ENCODE measurements at places on chromosomes 2 and 18.

DNA sequence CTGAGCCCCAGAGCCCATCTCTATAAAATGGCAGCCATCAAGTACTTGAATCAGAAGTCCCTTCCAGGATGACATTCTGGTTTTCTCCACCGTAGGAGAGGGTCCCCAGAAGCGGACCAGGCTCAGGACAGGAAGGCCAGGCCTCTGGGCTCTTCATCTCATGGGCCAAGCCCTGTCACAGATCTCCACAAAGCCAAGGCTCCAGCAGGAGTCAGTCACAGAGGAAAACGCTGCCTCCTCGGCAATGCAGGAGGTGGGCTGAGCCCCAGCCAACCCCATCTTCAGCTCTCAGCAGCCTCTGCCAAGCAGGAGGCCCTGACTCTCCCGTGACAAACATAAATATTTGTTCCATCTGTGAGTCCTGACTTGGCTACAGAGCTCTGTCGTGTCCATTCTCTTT, 39.4 kb upstream of the GPAT2 start:
- no peak for DNase-seq

- DNase-seq = peak; percentile 36
Measured at GRCh38 chr2:111624411-111625156, 259.4 kb downstream of the ANAPC1 start.

DNA sequence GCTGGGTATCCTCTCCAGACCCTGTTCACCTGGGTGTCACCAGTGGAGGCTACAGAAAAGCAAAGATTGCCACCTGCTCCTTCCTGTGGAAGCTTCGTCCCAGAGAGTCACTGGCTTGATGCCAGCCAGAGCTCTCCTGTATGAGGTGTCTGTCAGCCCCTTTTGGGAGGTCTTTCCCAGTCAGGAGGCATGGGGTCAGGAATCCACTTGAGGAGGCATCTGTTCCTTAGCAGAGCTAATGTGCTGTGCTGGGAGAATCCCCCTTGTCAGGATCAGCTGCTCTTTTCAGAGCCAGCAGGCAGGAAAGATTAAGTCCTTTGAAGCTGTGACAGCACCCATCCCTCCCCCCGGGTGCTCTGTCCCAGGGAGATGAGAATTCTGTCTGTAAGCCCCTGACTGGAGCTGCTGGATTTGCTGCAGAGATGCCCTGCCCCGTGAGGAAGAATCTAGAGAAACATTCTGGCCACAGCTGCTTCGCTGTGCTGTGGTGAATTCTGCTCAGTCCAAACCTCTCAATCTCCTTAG, 121.8 kb downstream of the GPR39 start:
- peak; percentile 25 for DNase-seq

- DNase-seq = no peak
Measured at GRCh38 chr2:172539767-172540166, 16.1 kb upstream of the PDK1 start.

DNA sequence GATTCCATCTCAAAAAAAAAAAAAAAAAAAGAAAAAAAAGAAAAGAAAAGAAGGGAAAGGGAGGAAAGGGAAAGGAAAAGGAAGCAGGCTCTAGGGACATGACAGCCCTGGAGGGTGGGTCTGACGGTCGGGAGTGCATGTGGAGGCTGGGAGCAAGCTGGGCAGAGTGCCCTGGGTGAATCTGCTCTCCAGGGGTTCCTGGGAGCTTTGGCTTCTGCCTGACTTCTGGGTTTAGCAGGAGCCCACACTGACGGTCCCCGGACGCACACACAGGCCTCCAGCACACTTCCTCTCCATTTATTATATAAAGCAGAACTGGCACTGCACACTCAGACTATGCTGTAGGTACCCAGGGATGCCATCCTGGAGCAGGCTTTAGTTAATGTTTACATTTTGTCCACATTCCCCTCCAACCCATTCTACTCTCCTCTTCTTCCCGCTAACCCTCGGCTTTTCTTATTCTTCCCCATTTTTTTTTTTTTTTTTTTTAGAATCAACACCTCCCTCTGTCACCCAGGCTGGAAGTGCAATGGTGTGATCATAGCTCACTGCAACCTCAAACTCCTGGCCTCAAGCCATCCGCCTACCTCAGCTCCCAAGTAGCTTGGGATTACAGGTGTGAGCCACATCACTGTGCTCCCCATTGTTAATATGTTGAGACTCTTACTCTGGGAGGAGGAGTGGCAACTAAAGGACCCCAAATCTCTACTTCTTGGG, 151.1 kb upstream of the SLC1A4 start:
- no peak for DNase-seq

GRCh38 chr2:213251618-213252017, 32.6 kb upstream of the SPAG16 start:
- peak; percentile 84 for DNase-seq

DNA sequence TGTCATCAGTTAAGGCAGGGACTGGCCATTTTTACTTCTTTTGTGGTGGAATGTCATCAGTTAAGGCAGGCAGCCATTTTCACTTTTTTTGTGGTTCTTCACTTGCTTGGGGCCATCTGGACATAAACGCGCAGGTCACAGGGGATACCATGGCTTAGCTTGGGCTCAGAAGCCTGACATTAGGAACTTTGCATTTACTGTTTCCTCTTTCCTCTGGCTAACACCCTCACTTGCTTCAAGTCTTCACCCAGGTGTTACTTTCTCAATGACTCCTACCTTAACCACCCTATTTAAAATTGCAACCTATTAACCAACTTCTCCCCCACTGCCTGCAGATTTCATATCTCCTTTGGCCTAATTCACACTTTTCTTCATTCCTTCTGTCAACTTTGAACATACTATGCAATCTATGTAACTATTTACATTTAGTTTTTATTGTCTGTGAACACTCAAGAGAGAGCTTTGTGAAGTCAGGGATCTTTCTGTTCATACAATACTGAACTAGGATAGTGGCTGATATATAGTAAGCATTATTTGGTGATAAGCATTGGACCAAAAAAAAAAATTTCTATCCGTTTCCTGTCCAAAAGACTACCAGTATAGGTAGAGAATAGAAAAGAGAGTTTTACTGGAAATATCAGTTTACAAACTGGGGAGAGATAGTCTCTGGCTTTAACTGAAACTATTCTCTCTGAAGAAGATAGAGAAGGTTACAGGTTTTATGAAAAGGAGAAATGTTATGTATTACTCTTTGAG, 600.1 kb upstream of the ZNF804A start:
- DNase-seq = no peak

DNA sequence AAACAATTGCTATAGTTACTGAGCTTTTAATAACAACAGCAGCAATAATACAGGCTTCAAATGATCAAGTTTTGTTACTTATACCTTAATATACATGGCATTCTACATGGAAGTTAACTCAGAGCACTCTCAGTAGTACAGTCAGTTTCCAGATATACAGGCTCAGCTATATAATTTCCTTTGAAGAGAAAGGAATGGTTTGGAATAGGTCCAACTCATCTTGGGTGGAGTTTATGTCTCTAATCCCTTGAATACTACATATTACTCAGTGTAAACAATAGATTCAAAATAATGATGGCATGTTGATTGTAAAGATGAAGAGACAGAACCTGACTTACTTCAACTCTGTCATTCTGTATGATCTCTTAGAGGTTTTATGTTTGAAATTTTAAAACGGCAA, 174.9 kb downstream of the EPHA4 start:
- peak; percentile 54 for DNase-seq

- no peak for DNase-seq
Measured at GRCh38 chr2:80001701-80002101, 302.9 kb downstream of the LRRTM1 start.

DNA sequence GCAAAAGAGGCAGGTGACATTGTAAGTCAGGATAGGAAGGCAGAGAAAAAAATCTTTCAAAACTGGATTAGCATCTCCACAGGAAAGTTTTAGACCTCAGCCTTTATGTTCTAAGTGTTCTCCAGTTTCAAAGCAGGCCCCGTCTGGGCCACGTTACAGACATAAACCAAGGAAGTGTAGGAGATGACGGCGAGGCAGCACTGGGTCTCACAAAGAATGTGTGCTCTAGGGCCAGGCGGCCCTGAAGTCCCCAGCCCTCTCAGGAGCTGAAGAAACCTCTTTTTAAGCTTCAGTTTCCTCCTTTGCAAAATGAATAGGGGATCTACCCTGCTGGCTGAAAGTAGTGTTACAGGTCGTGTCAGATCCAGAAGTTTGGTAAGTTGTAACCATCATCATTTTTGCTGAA, 81.7 kb downstream of the SPRED2 start:
- DNase-seq = peak; percentile 48

DNA sequence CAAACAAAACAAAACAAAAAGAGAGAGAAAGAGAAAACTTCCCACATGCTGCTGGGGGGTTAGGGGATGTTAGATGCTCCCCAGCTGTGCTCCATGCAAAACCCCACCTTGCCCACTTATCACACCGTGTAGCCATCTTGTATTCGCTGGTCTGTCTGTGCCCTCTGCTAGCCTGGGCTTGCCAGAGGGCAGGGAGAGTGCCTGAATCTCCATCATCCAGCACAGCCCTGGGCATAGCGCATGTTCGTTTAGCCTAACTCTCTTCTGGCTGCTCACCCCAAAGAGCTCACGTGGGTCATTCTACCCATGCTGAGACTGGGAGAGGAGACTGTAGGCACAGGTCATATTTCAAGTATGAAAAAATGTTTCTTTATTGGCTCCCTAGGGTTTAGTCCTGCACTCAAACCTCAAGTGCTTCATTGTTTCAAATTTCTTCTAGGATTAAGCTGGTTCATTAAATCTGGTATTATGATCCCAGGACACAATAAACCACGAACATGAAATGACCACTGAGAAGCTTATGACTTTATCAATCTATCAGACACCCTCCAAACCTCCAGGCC, 100.5 kb downstream of the KCNF1 start:
- no peak for DNase-seq

- no peak for DNase-seq
Measured at GRCh38 chr18:58097907-58098166, 53.8 kb downstream of the NEDD4L start.

- DNase-seq = no peak
Measured at GRCh38 chr2:111712940-111713515, 171.0 kb downstream of the ANAPC1 start.

- no peak for DNase-seq
Measured at GRCh38 chr2:84223191-84223590, 235.9 kb downstream of the SUCLG1 start.

- no peak for DNase-seq
Measured at GRCh38 chr2:42359304-42359964, 1.6 kb downstream of the COX7A2L start.

- no peak for DNase-seq
Measured at GRCh38 chr2:13818002-13818401, 814.5 kb upstream of the LRATD1 start.

DNA sequence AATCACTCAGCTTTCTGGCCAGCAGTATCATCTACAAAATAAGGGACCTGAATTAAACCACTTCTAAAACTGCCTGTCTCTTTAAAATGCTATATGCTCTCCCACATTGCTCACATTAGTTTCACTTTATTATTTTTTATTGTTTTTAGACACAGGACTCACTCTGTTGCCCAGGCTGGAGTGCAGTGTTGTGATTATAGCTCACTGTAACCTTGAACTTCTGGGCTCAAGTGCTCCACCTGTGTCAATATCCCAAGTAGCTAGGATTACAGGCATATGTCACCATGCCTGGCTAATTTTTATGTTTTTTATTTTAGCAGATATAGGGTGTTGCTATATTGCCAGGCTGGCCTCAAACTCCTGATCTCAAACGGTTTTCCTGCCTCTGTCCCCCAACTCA, 591.3 kb upstream of the ZNF804A start:
- no peak for DNase-seq

- DNase-seq = peak; percentile 71
Measured at GRCh38 chr2:160583146-160583535, 89.5 kb upstream of the RBMS1 start.

DNA sequence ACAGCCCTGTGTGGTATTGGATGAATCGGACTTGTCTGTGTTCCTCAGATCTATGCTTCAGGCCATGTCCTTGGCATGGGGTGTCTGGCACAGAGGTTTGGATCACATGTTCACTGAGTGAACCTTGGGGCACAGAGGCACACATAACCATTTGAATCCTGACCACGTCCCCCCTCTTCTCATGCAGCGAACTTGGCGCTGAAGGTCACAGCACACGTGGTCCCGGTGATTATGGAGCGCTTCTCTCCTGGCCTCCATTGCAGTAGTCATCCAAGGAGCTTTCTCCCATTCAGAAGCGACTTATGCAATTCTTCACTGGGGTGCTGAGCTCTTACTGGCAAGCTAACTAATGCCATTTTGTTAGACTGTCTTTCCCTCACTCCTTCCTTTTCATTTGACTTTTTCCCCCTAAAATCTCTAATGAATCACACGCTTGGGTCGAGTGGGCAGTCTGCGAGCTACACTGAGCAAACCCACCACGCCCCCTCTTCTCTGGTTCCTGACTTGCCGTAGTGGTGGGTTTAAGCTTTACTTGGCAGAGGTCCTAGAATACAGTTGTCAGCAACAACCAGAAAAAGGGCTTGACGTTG, 59.4 kb downstream of the KCNG2 start:
- DNase-seq = peak; percentile 91

DNA sequence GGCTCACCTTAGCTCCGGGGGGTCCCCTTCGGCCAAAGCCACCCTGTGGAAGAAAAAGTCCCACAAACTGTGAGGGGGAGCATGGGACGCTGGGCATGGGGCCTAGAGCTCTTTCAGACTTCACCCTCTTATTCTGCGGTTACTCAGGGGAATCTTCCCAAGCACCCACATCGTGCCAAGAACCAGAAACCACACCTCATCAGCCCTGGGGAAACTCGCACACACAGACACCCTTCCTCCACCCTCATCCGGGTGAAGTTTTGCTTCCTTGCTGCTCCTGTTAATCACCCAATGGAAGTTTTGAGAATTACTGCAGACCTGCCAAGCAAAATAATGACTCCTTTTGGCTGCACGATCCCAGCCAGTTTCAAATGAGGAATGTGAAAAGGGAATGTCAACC, 59.1 kb downstream of the COL6A3 start:
- DNase-seq = no peak

- no peak for DNase-seq
Measured at GRCh38 chr2:216287251-216287650, 85.0 kb downstream of the MARCHF4 start.

DNA sequence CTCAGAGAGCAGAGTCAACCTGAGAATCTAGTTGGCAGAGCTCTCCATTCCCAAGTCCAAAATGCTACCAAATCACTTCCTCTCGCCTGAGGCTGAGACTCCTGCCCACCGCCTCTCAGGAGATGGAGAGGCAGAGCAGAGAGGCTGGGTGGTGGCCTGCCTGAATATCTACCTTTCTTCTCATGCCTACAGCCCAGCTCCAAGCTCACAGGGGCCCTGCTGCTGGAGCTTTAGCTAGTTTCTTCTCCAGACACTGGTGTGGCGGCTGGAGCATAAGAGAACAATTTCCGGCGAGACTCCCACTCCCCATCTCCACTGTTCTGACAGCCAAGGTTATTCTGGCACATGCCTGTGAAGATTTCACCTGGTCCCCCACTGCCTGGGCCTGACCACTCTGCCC, 8.1 kb upstream of the CYP26B1 start:
- DNase-seq = no peak

DNA sequence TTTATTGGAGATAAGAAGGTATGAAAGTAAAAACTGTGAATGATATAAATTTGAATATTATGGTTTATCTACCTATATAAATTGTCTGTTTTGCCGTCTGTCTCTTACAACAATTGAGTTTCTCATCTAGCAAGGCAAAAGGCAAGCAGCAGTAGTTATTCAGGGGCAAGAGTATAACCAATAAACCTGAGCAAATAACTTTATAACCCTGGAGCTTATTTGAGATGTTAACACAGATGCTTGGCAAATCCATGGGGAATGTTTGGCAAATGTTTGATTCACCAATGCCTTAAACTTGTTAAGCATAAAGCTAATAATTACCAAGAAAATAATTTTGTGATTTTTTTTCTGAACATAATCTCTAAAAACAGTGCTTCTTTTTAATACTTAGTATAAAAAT, 9.9 kb upstream of the EPHA4 start:
- no peak for DNase-seq

- DNase-seq = no peak
Measured at GRCh38 chr18:25077944-25078723, 273.8 kb downstream of the ZNF521 start.

All from tongue (tissue), 3 donors.